ENCODE measurements at places on chromosomes 2 and 18.

GRCh38 chr18:7521226-7521856 is 45.8 kb upstream of the PTPRM start:
- DNase-seq: peak; percentile 35

DNA sequence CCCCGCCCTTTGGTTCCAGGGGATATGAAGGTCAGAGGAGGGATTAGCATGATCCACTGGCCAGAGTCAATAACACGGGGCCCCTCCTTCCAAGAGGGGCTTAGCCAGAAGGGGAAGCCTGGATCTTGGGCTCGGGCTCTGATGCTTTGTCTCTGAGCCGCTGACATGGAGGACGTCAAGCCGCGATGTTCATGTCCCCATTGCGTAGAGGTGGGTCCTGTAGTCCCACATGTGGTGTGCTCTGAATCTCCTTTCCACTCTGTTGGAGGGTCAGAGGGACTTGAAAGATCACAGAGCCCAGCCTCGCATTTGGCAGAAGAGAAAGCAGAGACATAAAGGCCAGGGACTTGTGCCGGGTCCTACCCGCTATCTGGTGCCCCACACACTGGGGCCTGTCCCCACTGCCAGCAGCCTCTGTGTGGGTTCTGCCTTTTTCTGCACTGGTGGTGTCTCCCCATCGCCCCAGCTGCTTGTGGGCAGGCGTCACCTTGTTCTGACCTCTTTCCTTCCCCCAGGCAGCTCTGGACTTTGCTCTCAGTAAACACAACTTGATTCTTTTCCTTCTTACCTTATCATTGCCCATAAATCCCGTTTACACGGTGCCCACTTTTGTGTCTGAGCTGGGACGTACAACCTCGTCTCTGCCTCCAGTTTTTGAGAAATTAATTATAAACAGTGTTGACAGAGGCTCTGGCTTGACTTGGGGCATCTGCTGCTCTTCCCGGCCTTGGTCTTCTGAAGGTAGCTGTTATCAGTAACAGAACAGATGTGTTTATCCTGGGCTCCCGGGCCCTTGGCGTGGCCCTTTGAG is 48.8 kb downstream of the SH3BP4 start:
- no peak for DNase-seq

DNA sequence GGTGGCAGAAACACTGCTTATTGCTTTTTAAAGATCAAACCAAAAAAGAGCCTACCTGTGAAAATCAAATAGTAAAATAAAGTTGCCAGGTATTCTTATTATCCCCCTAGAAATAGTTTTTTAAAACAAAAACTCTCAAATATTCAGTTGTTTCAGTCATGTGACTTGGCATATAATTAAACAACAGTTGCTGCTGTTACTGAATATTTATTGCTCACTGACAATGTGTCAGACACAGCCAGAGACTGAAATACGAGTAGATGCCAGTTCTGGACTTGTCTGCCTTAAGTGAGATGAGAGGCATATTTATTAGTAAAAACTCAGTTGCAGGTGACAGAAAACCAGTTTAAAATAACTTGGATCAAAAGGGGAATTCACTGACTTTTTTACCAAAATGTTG is 106.0 kb upstream of the RAB12 start:
- DNase-seq: no peak

DNA sequence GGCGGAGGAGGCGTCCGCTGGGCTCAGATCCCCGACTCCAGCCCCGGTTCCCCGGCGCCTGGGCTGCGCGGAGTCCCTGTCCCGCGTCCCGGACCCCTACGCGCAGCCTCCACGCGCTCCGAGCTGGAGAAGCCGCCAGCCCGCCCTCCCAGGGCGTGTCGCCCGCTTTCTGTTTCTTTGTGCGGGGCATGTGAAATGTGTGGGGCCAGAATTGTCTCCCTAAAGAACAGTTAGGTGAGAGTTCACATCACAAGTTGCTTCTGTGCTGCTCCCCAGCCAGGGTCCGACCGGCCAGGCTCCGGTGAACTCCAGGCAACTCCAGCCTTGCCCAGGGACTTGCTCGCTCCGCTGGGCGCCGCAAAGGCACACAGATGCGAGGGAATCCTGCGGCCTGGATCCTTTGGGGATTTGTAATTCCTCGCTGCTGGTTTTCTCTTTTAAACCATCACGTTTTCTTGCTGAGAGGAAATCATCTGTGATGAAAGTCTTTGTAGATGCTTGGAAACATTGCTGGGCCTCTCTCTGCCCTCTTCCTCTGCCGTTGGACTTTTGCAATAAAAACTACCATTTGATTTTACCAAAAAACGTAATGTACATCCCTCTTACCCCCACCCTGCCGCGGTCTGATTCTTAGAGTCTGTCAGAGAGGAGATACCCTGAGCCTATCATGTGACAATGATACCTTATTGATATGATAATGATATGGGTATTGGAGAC is 631 bp downstream of the GYPC start:
- peak; percentile 86 for DNase-seq

- DNase-seq: no peak
Observed at GRCh38 chr2:48474574-48475298, 55.2 kb upstream of the STON1 start.

DNA sequence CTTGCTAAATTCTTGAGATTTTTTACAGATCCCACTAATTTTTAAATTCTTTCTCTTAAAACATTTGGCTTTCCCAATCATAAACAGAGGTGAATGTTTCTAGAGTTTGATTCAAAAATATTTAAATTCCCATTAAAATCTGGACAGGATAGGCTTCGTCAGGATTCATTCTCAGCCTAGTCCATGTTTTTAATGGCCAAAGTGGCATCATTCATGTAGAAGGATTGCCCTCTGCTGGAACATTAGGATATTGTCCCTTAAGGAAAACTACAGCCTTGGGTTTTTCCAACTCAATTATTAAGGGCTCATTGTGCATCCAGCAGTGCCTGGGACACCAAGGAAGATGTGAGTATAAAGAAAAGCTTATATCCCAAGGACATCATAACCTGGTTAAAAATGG is 71.7 kb downstream of the TPGS2 start:
- DNase-seq: peak; percentile 61

DNA sequence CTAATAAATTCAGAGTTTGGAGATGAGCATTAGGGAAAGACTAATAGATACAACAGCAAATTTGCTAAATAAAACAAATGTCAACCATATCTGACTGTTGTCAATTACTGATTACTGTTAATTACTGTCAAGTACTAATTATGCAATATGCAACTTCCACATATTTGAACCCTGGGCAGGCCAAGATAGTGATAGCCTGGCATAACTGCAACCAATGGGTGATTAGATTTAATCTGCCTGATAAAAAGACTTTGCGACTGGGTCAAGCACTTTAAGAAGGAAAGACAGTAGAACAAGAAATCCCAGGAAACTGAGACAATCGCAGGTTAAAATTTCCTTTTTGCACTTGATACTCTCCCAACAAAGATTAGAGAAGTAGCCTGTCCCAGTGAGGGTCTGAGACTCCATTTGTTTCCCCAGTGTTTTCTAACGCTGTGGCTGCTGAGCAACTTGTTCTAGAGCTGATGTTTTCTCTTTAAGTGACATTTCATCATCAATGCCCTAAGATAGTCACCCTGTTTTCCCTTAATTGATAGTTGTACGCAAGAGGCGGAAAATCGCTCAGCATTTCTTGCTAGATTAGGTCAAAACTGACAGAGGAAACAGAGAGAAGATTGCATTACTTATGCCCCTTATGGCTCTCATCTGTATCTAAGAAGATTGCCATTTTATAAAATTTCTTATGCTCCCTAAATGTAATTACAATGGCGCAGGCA is 17.8 kb downstream of the ARHGAP15 start:
- DNase-seq: no peak

- DNase-seq: peak; percentile 81
Observed at GRCh38 chr2:224038049-224038829, 847 bp downstream of the SERPINE2 start.

- no peak for DNase-seq
Observed at GRCh38 chr2:156057647-156058046, 274.9 kb downstream of the NR4A2 start.

GRCh38 chr2:197925204-197925603 is 120.8 kb downstream of the PLCL1 start:
- no peak for DNase-seq

- peak; percentile 4 for DNase-seq
Observed at GRCh38 chr2:212520340-212520739, 18.3 kb downstream of the ERBB4 start.

GRCh38 chr2:85710687-85711577 is 16.8 kb downstream of the GNLY start:
- DNase-seq: peak; percentile 28

DNA sequence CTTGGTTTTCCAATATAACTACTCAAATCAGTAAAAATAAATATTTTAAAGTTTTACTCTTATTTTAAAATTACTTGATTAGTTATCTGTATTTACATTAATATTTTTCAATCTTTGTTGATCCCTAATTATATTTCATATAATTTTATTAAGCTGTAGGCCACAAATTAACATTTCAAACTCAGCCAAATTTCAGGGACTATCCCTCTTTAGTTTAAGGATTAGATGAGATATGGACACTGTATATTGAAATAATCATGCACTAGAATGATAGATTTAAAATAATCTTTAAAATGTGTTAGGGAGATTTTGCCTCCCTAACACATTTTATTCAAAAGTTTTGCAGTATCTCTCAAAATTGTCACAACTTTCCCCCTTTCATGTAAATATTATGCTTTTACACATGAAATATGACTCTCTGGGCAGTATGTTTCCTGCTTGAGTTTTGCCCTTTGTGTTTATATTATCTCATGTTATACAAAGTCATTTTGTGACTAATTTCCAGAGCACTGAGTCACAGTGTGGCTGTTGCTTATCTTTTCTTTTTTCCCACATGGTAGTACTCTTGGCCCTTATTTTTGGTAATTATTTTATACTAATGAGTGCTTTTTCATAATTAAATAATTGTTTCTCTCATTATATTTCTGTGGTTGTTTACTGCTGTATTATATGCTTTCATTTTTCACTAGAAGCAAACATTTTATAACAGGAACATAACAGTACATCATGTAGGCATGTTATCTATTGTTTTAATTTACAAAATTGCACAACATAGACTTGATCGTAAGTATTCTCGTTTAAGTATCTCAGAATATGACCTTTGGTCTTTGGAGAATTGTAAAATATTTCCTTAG is 1.2 kb downstream of the TFPI start:
- no peak for DNase-seq

- DNase-seq: no peak
Observed at GRCh38 chr2:74253971-74254310, 55.5 kb downstream of the MTHFD2 start.

- DNase-seq: no peak
Observed at GRCh38 chr2:230900336-230900995, 24.6 kb downstream of the GPR55 start.

DNA sequence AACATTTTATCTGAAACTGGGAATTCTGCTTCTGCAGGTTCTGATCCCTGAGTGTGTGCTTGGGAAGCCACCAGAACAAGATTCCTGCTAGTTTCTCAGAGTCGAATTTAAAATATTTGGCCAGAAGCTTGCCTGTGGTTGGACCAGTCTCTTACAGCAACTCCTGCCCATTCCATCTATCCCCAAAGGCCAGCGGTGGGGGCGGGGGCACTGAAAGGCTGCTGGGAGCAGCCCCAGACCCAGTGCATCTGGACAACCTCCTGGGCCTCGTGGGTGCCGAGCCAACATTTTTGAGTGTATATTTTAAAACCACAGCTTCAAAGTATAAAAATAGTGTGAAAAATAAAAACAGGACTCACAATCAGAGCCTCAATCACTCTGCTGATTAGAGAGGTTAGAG is 38.6 kb upstream of the ZFP36L2 start:
- no peak for DNase-seq

DNA sequence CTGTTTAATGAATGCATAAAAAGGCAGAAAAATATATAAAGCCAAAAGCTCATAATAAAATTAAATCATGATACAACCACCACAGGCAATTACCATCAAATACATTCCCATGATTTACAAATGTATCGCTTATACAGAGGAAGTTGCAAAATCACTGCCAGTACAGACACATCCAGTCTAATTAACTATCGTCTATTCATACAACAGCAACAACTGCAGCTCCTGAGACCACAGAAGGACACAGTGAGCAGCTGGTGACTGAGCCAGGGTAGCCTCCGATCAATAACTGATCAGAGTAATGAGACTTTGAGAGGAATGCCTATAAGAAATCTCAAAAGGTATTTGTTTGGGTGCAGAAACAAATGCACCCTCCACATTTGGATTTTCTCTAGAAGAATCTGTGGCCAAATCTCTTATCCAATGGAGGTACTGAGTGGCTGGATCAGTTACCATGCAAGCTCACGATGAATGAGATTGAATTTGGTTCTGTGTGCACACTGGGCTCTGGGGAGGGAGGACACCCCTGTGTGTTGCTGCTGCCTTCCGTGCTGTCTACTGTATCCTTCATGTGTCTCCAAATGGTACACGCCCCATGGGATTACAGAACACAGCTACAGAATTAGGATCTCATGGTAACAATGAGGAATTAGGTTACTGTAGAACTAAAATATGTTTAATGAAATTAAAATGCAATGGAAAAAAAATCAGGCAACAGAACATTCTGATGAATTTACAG is 119.6 kb downstream of the MBP start:
- DNase-seq: no peak

DNA sequence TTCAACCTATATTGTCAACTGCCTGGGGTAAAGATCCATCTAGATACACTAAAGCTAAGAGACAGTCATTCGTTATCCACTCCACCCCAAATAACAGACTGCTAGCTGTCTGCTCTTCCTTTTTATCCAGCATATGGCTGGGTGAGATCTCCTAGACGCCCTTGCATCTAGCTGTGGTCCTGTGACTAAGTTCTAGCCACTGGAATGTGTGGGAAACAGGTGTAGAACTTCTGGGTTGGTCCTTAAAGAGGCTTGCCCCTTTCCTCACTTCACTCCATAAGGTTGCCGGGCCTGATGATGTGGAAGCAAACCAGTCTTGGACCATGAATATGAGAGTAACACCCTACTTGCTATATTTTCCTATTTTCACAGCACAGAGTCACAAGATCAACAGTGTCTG is 3.2 kb downstream of the COA5 start:
- no peak for DNase-seq

- DNase-seq: no peak
Observed at GRCh38 chr2:174591740-174592139, 5.9 kb downstream of the WIPF1 start.

DNA sequence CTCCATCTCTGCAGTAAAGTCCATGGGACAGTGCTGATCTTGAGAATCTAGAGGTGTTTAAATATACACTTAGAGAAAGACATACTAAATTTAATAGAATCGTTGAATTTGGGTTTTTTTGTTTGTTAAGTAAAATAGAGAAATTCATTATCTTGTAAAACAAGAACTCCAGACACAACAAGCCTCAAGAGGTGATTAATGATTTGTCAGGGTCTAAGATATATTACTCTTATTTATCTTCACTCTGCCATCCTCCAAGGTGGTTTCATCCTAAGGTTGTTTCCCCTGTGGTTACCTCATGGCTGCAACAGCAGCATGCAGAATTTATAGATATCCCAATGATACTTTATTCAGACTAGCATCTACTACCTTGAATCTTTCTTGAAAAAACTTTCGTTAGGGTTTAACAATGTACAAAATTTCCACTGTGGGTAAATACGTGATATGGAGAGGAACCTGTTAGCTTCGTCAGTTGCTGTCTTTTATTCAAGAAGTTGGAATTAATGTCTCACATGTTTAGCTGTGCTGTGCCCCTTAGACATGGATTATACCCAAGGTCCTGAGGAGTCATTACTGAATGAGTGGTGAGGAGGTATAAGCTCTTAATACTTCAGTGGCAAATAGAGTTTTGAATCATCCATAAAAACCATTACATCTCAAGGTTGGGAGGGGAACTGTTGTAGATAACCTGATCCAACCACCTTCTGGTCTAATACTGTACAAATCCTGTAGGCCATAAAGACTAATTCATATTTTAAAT is 128.0 kb downstream of the GPD2 start:
- no peak for DNase-seq

Measured in H7 (cell line).